RWPE1 (cell line): ENCODE measurements at places on chromosomes 1 and 21.

DNA sequence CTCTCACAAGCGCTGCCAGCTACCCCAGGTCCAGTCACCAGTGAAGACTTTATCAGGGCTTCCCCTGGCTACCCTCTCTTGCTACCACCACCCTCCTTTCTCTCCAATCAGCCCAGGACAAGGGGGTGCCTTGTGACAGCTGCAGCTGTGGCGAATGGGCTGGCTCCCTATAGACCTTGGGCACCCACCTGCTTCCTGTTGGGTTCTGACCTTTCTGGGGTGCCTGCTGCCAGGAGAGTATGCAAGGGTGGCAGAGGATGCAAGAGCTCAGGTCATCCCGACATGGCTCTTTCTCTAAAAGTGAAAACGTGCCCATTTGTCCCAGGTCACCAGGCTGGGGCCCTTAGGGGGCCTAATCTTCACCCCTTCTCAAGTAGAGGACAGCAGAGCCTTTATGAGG, 6.6 kb downstream of the KLHDC8A start:
- no peak for DNase-seq

DNA sequence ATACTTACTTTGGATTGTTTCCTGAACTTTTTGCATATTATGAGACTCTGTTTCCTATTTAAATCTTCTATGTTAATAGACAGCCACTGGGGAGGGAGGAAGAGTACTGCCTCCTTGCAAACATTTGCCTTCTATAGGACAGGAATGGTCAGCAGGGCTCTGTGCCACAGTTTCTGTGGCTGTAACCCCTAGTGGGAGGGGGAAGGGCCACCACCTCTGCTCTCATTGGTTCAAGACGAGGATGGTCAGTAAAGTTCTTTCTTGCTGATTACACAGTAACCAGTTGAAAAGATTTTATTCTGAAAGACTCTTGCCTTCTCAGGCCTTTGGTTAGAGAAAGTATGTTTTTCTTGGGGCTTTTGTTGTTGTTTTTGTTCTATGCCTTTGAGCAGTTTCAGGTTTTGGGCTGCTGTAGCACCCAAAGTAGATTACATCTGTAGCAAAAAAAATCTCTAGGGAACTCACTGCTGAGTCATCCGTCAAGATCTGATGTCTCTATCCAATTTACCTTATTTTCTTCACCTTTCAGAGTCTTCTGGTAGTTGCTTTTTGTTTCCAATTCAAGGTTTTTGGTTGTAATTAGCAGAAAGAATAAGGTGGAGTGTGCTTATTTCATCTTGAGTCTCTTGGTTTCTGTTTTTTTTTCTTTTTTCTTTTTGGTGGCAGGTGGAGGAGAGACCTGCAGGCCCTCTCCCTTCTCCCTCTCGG, 23.1 kb downstream of the SLC35A3 start:
- no peak for DNase-seq

DNA sequence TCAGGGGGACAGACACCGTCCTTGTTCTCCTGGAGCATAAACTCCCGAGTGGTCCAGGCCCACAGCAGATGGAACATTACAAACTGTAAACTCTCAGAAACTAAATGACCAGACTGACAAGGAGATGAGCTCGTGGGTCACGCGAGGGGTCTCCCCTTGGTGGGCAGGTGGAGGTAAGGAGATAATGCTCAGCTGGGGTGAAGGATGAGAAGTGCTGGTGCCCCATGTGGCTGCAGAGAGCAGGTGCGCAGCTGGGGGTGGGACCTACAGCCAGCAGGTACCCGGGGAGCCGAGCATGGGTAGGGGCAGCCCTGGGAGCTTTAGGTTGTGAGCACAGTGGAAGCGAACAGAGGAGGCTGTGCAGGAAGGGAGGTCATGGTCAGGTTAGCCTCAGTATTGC, 40.1 kb downstream of the AJAP1 start:
- DNase-seq, result no peak

- no peak for DNase-seq
These were observed 142.3 kb downstream of the DNM3 start for GRCh38 chr1:171983584-171983983.

DNA sequence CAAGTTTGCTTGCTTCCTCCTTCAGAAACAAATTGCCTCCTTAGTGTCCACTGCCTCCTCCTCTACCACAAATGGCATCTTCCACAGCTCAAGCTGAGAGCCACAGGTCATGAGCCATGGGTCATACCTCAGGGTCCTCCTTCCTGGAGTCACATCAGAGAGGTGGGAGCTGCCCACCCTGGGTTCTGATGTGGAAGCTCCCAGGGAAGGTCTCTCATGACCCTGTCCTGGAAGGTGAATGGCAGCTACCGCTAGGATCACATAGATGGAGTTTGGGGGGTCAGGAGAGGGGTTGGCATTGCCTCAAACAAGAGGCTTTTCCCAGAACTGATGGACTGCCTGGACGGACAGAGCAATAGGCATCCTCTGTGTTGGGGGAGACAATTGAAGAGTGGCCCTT, 321.4 kb downstream of the MATN1 start:
- no peak for DNase-seq

DNA sequence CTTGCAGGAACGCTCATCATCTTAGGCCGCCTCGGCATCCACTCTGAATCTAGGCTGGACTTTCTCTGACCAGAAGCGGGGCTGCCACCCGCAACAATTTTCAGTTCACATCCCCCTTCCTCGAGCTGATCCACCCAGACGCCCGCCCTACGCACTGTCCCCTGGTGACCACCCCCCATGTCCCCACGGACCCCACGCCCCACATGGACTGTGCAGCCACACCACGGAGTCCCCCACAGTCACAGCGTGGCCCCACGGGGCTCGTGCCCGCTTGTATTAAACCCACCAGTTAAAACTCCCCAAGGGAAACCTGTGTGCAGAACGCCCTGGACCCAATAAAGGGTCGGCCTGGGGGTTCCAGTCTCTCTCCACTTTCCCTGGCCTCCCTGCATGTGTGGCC, 13.0 kb upstream of the C1QTNF12 start:
- DNase-seq, result no peak

GRCh38 chr1:101261623-101262022, 24.8 kb downstream of the S1PR1 start:
- no peak for DNase-seq

DNA sequence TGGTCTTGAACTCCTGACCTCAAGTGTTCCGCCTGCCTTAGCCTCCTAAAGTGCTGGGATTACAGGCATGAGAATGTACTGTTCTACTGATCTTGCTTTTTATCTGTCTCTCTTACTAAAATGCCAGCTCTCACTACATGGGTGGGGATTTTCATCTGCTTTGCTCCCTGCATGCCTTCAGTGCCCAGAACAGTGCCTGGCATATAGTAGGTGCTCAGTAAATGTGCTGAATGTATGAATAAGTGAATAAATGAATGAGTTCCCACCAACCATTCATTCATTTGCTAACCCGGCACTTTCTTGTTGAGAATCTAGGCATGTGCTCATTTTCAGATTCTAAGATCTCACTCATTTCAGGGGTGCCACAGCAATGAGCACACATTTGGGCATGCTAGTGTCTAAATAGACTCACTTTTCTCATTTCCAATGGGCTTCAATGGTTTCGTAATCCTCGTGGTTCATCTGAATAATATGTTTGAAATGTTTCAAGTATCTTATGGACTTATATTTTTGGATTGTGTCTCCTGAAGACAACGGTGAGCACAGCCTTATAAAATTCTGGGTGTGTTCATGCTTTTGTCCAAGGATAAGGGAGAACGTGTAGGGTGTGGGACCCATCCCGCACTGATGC, 7.6 kb downstream of the DHRS3 start:
- peak; percentile 20 for DNase-seq
